Osteoblast (primary cell): ENCODE measurements at places on chromosomes 6 and 20. TPM values are rescaled to one million over a fixed set of nuclear protein-coding genes. Genes with fewer than 3 reads are reported as not detected.

SMLR1 gene
- total RNA-seq = not detected in 2 replicates

GRCh38 chr6:71855406-71855805 lies 30.9 kb upstream of the RIMS1 start:
- peak; percentile 46 for DNase-seq
- no peak overlapping the region for H3K4me3 ChIP-seq
- no peaks in the 10 kb centered on the region for H3K36me3 ChIP-seq
- no peaks in the 10 kb centered on the region for H3K4me1 ChIP-seq
- no peaks in the 10 kb centered on the region for H3K27me3 ChIP-seq

DNA sequence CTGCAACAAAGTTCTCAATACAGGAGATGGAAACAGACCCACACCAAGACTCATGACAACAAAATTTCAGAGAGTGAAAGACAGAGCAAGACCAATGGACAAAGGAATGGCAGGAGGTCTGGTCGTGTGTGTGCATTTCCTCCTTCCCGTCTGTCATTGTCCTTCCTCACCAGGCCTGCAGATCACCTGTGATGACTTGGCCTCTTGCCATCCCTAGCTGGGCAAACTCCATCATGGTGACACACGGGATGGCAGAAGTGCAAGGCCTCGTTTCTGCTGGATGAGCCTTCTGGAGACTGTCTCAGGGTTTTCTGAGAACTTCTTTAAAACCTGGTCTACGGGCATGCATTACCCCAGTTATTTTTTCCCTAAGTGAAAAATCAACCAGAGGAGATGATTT lies 49.2 kb downstream of the RPP21 start:
- no peak for DNase-seq
- no peak overlapping the region for H3K4me3 ChIP-seq
- no peak overlapping the region for H3K27ac ChIP-seq
- no peaks in the 10 kb centered on the region for H3K36me3 ChIP-seq
- H3K27me3 ChIP-seq = peaks cover 36% of the 10 kb centered on the region
- no peaks in the 10 kb centered on the region for H3K4me1 ChIP-seq

KCNS1 gene
- 0.59 and 1.1 TPM in 2 replicates for total RNA-seq

DNA sequence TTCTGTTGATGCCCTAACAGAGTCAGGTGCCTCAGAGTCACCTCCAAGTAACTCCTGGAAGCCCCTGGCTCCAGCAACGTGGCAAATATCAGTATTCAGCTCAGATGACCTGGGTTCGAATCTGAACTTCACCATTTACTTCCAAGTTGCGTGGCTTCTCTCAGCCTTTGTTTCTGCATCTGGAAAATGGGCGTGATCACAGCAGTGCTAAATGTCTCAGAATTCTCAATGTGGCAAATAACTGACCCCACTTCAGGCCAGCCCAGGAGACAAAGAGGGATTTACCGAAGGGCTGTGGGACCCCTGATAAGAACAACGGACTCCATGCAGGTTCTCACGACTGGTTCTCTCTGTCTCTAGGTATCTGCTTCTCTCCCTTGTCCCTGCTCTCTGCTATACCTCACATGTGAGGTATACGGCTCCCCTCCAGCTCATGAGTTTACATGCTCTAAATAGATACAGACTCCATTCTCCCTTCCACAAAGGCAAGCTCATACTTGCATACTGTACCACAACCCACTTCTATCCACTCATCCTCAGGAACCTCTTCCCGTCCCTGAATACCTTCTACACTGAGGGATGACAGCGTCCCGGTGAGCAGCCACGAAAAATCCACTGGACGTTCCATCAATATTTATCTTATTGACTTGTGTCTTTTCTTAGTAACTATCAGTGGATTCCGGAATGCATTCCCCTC lies 84.1 kb downstream of the SNX5 start:
- H3K27me3 ChIP-seq = no peaks in the 10 kb centered on the region
- DNase-seq = no peak
- peaks cover 3% of the 10 kb centered on the region for H3K4me1 ChIP-seq
- no peak overlapping the region for H3K4me3 ChIP-seq
- H3K36me3 ChIP-seq = no peaks in the 10 kb centered on the region
- H3K27ac ChIP-seq = no peak overlapping the region

GRCh38 chr20:39829256-39829655 lies 859.8 kb downstream of the MAFB start:
- peaks cover 14% of the 10 kb centered on the region for H3K4me1 ChIP-seq
- no peak overlapping the region for H3K4me3 ChIP-seq
- H3K27me3 ChIP-seq = no peaks in the 10 kb centered on the region
- DNase-seq = no peak
- H3K36me3 ChIP-seq = no peaks in the 10 kb centered on the region

DNA sequence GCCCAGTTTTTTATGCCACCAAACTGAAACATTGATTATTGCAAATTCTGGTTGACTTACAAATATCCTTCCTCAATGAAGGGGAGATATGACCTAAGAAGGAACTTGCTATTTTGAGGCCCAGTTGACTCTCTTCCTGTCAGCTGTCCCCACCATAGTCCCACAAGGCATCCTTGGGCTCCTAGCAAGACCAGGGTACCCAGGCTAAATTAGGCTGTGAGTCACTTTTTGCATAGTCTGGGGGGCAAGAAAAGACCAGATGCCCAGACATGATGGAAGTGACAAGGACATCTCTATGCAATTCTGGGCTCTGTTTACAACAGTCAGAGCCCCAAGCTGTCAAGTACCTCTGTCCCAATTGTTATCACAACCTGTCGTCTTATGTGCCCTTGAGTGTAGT lies 31.8 kb upstream of the MAFB start:
- H3K27ac ChIP-seq = no peak overlapping the region
- no peaks in the 10 kb centered on the region for H3K4me1 ChIP-seq
- DNase-seq = no peak
- H3K4me3 ChIP-seq = no peak overlapping the region
- no peaks in the 10 kb centered on the region for H3K36me3 ChIP-seq
- no peaks in the 10 kb centered on the region for H3K27me3 ChIP-seq

BTNL2 gene
- total RNA-seq = not detected in 2 replicates

- H3K4me3 ChIP-seq = peak overlapping the region; percentile 81
- peaks cover 9% of the 10 kb centered on the region for H3K36me3 ChIP-seq
- peak overlapping the region; percentile 96 for H3K27ac ChIP-seq
- H3K27me3 ChIP-seq = no peaks in the 10 kb centered on the region
- H3K4me1 ChIP-seq = peaks cover 14% of the 10 kb centered on the region
- DNase-seq = peak; percentile 68
These were observed 709 bp downstream of the SCAND1 start for GRCh38 chr20:35953387-35954199.

DNA sequence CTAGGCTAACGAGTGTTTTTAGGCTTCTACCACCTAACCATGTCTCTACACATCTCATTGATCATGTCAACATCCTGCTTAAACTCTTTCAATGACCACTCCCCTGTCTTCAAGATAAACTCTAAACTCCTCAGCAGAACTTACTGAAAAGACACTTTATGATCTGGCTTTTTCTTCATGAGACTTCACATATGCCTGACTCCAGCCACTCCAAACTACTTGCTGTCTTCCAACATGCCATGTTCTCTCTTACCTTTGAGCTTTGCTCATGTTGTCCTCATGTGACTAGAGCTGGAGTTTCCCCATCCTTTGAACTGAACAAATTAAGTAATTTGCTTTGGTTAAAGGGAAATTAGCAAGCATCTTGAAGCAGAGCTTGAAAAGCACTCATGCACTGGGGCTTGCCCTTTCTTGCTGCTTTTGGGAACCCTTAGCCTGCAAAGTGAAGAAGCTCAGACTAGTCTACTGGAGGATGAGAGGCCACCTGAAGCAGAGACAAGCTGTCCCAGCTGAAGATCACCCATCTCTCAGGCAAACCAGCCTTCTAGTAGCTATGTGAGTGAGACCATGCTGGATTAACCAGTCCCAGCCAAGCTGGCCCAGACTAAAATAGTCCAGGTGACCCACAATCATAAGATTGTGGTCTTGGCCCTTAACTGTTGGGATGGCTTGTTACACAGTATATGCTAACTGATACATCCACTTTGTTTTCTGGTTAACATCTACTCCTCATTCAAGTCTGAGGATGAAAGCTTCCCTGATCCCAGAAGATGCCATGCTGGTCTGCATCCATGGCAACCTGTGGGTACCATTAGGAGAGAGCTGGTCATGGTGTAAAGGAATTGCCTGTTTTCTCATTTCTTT lies 235.8 kb downstream of the GMPR start:
- no peaks in the 10 kb centered on the region for H3K27me3 ChIP-seq
- DNase-seq = no peak
- H3K4me3 ChIP-seq = no peak overlapping the region
- no peak overlapping the region for H3K27ac ChIP-seq
- peaks cover 11% of the 10 kb centered on the region for H3K4me1 ChIP-seq
- no peaks in the 10 kb centered on the region for H3K36me3 ChIP-seq

DNA sequence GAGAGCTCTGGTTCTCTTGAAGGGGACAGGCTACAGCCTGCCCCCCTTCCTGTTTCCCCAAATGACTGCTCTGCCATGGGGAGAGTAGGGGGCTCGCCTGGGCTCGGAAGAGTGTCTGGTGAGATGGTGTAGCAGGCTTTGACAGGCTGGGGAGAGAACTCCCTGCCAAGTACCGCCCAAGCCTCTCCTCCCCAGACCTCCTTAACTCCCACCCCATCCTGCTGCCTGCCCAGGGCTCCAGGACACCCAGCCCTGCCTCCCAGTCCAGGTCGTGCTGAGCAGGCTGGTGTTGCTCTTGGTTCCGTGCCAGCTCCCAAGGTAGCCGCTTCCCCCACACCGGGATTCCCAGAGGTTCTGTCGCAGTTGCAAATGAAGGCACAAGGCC lies 9.8 kb downstream of the VEGFA start:
- no peaks in the 10 kb centered on the region for H3K27me3 ChIP-seq
- DNase-seq = peak; percentile 65
- no peak overlapping the region for H3K4me3 ChIP-seq

MATN4 gene
- total RNA-seq = under 0.01 TPM in 1 of 2 replicates, not detected in the other

GRCh38 chr6:10968776-10969175 lies 75.3 kb downstream of the ELOVL2 start:
- no peak overlapping the region for H3K4me3 ChIP-seq
- peak overlapping the region; percentile 16 for H3K27ac ChIP-seq
- no peaks in the 10 kb centered on the region for H3K27me3 ChIP-seq
- DNase-seq = peak; percentile 73

- no peak overlapping the region for H3K27ac ChIP-seq
- peaks cover 10% of the 10 kb centered on the region for H3K27me3 ChIP-seq
- no peaks in the 10 kb centered on the region for H3K4me1 ChIP-seq
These were observed 93.1 kb downstream of the PRND start for GRCh38 chr20:4814696-4815252.

CENPB gene
- 95.5 and 101 TPM in 2 replicates for total RNA-seq

GRCh38 chr6:123715006-123715863 lies 78.5 kb upstream of the TRDN start:
- H3K36me3 ChIP-seq = no peaks in the 10 kb centered on the region
- DNase-seq = no peak
- no peak overlapping the region for H3K27ac ChIP-seq
- H3K27me3 ChIP-seq = no peaks in the 10 kb centered on the region

PXDC1 gene
- total RNA-seq = 144 and 161 TPM in 2 replicates

DNA sequence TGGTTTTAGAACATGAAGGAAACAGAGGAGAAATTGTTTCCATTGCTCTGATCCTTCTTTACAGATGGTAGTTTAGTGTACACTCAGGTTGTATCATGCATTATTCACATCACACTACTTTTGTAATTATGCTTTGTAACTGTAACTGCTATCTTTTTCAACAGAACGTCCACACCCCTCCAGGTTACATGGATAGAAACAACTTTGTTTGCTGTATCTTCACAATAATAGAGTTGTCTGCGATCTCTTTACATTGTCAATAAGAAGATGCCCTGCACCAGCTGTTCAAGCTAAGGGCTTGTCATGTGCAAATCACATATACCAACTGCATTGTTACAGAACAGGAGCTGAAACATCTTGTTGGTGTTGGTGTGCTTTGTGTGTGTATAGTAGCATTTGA lies 67.9 kb upstream of the MAP7 start:
- no peaks in the 10 kb centered on the region for H3K36me3 ChIP-seq
- no peak overlapping the region for H3K27ac ChIP-seq
- DNase-seq = no peak
- peaks cover 10% of the 10 kb centered on the region for H3K4me1 ChIP-seq
- H3K27me3 ChIP-seq = no peaks in the 10 kb centered on the region

HLA-DQA1 gene
- total RNA-seq = 0.29 TPM in 1 of 2 replicates, not detected in the other

- no peak overlapping the region for H3K4me3 ChIP-seq
- H3K36me3 ChIP-seq = peaks cover 11% of the 10 kb centered on the region
- peaks cover 18% of the 10 kb centered on the region for H3K4me1 ChIP-seq
- peak; percentile 30 for DNase-seq
- no peak overlapping the region for H3K27ac ChIP-seq
These were observed 162.6 kb downstream of the DTNBP1 start for GRCh38 chr6:15500078-15500740.

TFAP2B gene
- total RNA-seq = not detected in 2 replicates

DNA sequence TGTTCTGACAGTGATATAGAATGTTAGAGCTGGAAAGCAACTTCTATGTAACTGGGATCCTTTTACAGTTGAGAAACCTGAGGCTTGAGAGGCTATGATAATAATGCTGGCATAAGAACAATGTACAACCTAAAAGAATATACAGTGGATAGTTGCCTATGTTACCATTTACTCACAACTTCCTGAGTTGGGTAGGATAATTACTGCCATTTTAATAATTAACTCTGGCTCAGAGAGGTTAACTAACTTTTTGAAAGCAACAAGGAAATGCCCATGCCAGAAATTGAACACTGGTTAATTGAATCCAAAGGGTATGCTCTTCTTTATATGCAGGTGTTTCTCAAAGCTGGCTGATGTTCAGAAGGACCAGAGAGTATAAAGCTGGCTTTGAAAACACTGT lies 530.7 kb upstream of the MAP3K7 start:
- no peaks in the 10 kb centered on the region for H3K4me1 ChIP-seq
- H3K4me3 ChIP-seq = no peak overlapping the region
- DNase-seq = no peak

GRCh38 chr6:141610741-141611140 lies 522.0 kb upstream of the GJE1 start:
- H3K4me3 ChIP-seq = no peak overlapping the region
- no peak for DNase-seq
- no peaks in the 10 kb centered on the region for H3K4me1 ChIP-seq
- no peak overlapping the region for H3K27ac ChIP-seq
- H3K27me3 ChIP-seq = no peaks in the 10 kb centered on the region

- H3K4me1 ChIP-seq = peaks cover 16% of the 10 kb centered on the region
- no peak overlapping the region for H3K27ac ChIP-seq
- no peak overlapping the region for H3K4me3 ChIP-seq
- DNase-seq = no peak
- H3K36me3 ChIP-seq = peaks cover 50% of the 10 kb centered on the region
- no peaks in the 10 kb centered on the region for H3K27me3 ChIP-seq
These were observed 62.3 kb upstream of the TRAF3IP2 start for GRCh38 chr6:111667931-111668330.

GRCh38 chr20:35839904-35840303 lies 68.1 kb downstream of the PHF20 start:
- H3K4me3 ChIP-seq = no peak overlapping the region
- H3K4me1 ChIP-seq = no peaks in the 10 kb centered on the region
- DNase-seq = no peak
- no peaks in the 10 kb centered on the region for H3K27me3 ChIP-seq
- peaks cover 21% of the 10 kb centered on the region for H3K36me3 ChIP-seq

USP49 gene
- total RNA-seq = 3.6 and 3.8 TPM in 2 replicates

GRCh38 chr6:31354158-31354863 lies 2.7 kb downstream of the HLA-B start:
- no peak overlapping the region for H3K27ac ChIP-seq
- H3K4me3 ChIP-seq = no peak overlapping the region
- peaks cover 30% of the 10 kb centered on the region for H3K27me3 ChIP-seq

GRCh38 chr6:73369157-73369556 lies 540 bp downstream of the OOEP start:
- no peak for DNase-seq
- no peaks in the 10 kb centered on the region for H3K4me1 ChIP-seq
- no peak overlapping the region for H3K4me3 ChIP-seq
- no peaks in the 10 kb centered on the region for H3K36me3 ChIP-seq
